ENCODE measurements at places on chromosomes 13 and 19.

GRCh38 chr19:18292810-18293641 lies 11.6 kb upstream of the JUND start:
- no peaks in the 10 kb centered on the region for H3K36me3 ChIP-seq
- peak overlapping the region; percentile 85 for H3K27ac ChIP-seq
- peak overlapping the region; percentile 87 for H3K4me3 ChIP-seq
- peak; percentile 79 for DNase-seq

DNA sequence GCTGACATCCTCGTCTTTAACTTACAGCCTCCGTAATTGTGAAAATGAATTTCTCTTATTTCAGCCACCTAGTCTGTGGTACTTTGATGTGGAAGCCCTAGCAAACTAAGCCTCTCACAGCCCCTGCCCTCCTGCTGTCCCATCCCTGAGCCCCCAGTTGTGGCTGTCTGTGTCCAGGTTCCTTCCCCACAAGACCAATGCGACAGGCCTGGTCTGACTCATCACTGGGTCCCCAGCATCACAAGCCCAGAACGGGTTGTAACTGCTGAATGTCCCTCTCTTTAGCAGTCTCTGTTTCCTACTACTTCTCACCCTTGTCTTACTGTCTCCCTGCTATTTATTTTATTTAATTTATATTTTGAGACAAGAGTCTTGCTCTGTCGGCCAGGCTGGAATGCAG lies 5.7 kb downstream of the POU2F2 start:
- no peak overlapping the region for H3K4me3 ChIP-seq
- H3K4me1 ChIP-seq, result peaks cover 3% of the 10 kb centered on the region
- DNase-seq, result no peak
- H3K27ac ChIP-seq, result no peak overlapping the region
- peaks cover 77% of the 10 kb centered on the region for H3K27me3 ChIP-seq

DNA sequence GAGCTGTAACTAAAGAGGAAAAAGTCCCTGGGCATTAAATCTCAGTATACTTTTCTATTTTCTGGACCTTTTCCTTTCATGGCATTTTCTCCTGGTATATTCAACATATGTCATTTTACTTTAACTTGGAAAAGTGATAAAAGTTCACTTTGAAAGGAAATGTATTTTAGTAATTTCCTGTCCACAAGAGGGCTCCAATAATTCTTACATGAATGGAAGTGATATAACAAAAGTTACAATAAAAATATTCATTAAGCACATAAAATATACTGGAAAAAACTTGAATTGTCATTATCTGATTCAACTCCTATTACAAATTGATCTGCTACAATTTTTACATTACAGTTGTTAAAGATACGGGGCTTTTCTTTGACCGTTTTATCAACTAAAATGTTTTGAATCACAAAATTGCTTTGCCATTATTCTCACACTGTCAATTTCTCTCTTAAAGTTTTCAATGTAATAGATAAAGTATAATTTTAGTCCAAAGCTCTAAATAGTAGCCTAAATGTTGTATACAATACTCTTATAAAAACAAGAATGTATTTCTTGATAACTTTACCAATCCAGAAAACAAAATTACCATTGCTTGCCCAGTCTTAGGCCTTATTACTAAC lies 4.9 kb downstream of the UBL3 start:
- H3K4me3 ChIP-seq, result peak overlapping the region; percentile 17
- peaks cover 4% of the 10 kb centered on the region for H3K27me3 ChIP-seq
- H3K4me1 ChIP-seq, result peaks cover 45% of the 10 kb centered on the region
- no peak for DNase-seq

DNA sequence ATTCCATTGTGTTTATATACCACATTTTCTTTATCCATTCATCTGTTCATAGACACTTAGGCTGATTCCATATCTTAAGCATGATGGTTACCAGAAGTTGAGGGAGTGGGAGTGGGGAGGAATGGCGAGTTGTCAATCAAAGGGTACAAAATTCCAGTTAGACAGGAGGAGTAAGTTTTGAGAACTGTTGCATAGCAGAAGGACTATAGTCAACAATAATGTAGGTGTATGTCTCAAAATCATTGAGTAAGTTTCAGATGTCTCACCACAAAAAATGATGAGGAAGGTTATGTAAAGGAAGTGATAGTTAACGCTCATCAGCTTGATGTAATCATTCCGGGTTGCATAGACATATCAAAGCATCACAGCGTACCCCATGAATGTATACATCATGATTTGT lies 4.6 kb upstream of the UBL3 start:
- peaks cover 26% of the 10 kb centered on the region for H3K4me1 ChIP-seq
- peaks cover 3% of the 10 kb centered on the region for H3K27me3 ChIP-seq
- no peaks in the 10 kb centered on the region for H3K36me3 ChIP-seq
- DNase-seq, result no peak

DNA sequence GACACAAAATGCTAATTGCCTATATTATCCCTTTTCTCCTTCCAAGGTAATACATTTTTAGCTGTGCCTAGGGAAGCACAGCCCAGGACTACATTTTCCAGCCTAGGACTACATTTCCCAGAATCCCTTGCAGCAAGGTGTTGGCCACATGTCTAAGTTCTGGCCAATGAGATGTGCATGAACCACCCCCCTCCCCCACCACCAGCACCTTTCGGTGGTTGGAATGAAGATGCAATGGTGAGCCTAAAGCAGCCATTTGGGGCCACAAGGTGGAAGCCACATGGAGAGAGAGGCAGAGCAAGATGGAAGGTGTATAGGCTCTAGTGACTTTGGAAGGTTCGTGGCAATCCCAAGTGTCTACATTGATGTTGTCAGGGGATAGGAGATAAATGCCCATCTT lies 16.2 kb downstream of the UNC13A start:
- no peak overlapping the region for H3K4me3 ChIP-seq
- H3K27ac ChIP-seq, result no peak overlapping the region
- peaks cover 6% of the 10 kb centered on the region for H3K4me1 ChIP-seq
- no peak for DNase-seq
- H3K36me3 ChIP-seq, result no peaks in the 10 kb centered on the region

DNA sequence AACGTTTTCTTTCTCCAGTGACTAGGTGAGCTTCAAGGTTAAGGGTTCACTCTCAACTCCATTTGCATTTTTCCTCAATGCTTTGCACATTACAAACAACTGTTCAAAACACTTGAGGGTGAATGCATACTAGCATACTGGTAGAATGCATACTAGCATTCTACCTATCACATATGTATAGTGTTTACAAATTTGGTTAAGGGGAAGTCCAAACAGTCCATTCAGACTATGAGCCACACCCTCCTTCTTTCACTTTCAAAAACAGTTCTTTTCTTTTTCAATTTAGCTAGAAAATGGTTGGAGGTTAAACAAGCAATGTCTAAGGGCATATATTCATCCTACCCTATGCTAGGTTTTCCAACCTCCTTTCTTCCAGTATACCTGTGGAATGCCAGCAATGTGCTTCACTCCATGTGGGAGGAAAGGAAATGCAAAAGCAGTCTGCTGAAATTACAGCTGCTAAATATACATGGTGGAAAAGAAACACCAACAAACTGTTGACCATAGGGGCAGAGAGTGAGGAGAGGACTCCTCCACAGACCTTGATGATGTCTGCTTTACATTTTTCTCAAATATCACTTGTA lies 102.6 kb downstream of the DOCK9 start:
- H3K36me3 ChIP-seq, result peaks cover 28% of the 10 kb centered on the region
- DNase-seq, result no peak
- peaks cover 6% of the 10 kb centered on the region for H3K27me3 ChIP-seq
- H3K4me3 ChIP-seq, result no peak overlapping the region

- peak overlapping the region; percentile 72 for H3K27ac ChIP-seq
- H3K27me3 ChIP-seq, result peaks cover 3% of the 10 kb centered on the region
- H3K36me3 ChIP-seq, result peaks cover 4% of the 10 kb centered on the region
- peaks cover 23% of the 10 kb centered on the region for H3K4me1 ChIP-seq
- peak overlapping the region; percentile 90 for H3K4me3 ChIP-seq
These were observed 1.8 kb downstream of the VASP start for GRCh38 chr19:45508861-45509691.

GRCh38 chr13:86792153-86792651 lies 879.0 kb upstream of the SLITRK5 start:
- H3K36me3 ChIP-seq, result no peaks in the 10 kb centered on the region
- no peak overlapping the region for H3K4me3 ChIP-seq
- H3K4me1 ChIP-seq, result no peaks in the 10 kb centered on the region
- H3K27me3 ChIP-seq, result no peaks in the 10 kb centered on the region
- no peak overlapping the region for H3K27ac ChIP-seq

- no peak within 1 kb of the TSS for H3K4me3 ChIP-seq
- H3K27me3 ChIP-seq, result peaks cover 18% of the 10 kb centered on the region
- no peaks in the 10 kb centered on the region for H3K36me3 ChIP-seq
- peak; percentile 79 for DNase-seq
These were observed at the start of gene TMEM272 for GRCh38 chr13:51844862-51845573. Gene TMEM272, minus strand, starts transcription at chr13:51845177. Its CDS starts 6,647 bp downstream, at chr13:51838530.

- no peak overlapping the region for H3K27ac ChIP-seq
- H3K36me3 ChIP-seq, result no peaks in the 10 kb centered on the region
These were observed 43.9 kb downstream of the CELF5 start for GRCh38 chr19:3268326-3268725.

DNA sequence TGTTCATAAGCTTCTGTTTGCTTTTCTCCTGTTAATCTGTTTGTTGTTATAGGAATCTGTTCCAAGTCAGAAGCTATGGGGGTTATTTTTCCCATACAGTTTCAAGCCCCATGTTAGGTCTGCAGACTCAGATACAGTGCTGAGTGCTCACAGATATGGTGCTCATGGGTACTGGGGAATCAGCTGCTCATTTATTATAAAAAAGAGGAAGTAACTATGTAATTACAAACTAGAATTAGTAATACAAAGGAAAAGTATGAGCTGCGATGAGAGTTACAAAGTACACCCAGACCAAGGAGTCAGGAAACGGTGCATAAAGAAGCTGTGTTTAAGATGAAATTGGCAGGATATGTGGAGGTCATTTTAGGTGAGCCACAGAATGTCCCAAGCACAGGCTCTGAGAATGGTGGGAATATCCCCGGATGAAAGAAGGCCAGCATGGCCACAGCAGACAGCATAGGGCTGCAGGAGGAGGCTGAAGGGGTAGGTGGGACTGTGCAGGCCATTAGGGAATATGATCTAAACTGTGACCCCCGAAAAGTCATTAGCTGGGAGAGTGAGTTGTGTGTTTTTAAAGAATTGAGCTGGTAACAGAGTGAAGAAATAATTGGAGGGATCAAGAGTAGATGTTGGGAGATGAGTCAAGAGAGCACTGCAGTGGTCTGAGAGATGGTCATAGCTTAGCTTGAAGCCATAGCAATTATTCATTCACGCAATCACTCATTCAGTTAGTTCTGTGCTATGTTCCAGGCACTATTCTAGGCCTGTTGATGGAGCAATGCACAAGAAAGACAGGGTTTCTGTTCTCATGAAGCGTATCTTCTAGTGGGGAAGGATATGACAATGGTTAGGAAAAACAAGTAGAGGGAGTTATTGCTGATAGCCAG lies 177.4 kb upstream of the UBL3 start:
- H3K4me1 ChIP-seq, result peaks cover 6% of the 10 kb centered on the region
- no peak overlapping the region for H3K4me3 ChIP-seq
- no peak overlapping the region for H3K27ac ChIP-seq
- peaks cover 10% of the 10 kb centered on the region for H3K27me3 ChIP-seq
- no peak for DNase-seq

DNA sequence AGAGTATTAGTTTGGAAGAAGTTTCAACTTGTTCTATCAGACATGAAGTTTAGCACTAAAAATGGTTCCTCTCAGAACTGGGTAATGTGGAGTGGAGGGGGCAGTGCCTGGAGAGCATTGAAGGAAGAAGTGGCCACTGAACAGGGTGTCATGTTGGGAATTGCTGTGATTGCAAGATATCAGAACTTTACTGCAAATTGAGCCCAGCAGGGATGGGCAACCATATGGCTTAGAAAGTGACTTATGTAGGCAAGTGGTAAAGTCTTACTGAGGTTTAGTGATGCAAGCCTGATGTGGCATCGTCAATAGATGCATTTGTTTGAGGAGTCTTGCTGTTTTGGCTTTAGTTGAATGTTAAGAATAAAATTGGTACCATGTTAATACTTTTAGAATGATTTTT lies 31.7 kb downstream of the WASF3 start:
- DNase-seq, result no peak
- H3K27ac ChIP-seq, result no peak overlapping the region
- H3K4me1 ChIP-seq, result peaks cover 24% of the 10 kb centered on the region
- no peak overlapping the region for H3K4me3 ChIP-seq

- peaks cover 35% of the 10 kb centered on the region for H3K4me1 ChIP-seq
- no peak for DNase-seq
- H3K4me3 ChIP-seq, result no peak overlapping the region
- H3K36me3 ChIP-seq, result no peaks in the 10 kb centered on the region
- no peak overlapping the region for H3K27ac ChIP-seq
These were observed 2.7 kb downstream of the KLF5 start for GRCh38 chr13:73061473-73061872.

DNA sequence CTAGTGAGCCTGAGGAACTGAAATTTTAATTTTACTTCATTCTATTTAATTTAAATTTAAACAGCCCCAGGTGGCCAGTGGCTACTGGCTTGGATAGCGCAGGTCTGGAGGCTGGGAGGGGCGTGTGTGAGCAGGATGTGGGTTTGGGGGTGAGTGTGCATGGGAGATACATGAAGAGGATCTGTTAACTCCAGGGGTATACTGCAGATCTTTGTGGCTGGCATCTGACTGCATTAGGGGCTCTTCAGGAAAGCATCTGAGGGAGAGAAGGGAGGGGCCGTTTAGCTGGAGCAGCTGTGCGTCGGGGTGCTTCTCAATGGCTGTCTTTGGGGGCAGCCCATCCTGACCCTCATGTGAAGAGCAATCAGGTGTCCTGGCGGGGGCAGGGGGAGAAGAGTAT lies 6.8 kb downstream of the SHANK1 start:
- H3K27ac ChIP-seq, result no peak overlapping the region
- H3K27me3 ChIP-seq, result peaks cover 12% of the 10 kb centered on the region
- H3K4me3 ChIP-seq, result no peak overlapping the region
- DNase-seq, result no peak

Measured in nephron progenitor cell (in vitro differentiated cells).